ENCODE measurements at places on chromosomes 1 and 21.

DNA sequence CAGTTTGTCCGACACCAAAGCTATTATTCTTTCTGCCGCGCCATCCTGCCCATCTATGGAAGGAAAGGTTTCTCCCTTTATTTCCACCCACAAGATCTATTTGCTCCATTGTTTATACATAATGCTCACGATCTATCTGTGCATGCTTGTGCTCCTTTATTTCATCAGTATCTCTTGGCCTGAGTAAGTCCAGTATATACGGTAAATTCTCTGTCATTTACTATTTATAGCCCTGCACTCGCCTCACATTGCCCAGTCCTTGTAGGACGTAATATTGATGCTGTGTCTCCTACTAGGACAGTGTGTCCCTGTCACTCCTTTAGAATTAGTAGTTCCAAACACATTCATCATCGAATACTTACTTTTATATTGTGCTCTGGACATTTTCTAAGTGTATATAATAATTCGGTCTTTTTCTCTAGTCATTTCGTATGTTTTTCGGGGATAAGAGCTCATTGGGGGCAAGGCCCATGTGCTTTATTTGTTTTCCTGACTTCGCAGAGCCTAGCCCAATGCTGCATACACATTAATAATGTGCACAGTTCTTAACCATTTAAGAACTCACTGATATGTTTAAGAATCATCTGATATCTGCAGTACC lies 3.1 kb upstream of the NID1 start:
- no peak for DNase-seq

GRCh38 chr1:226702957-226703831 lies 35.9 kb downstream of the ITPKB start:
- peak; percentile 78 for DNase-seq

- DNase-seq: no peak
Measured at GRCh38 chr1:171616586-171616985, 5.5 kb upstream of the MYOCOS start.

GRCh38 chr21:31078796-31079195 lies 40.5 kb upstream of the KRTAP19-8 start:
- DNase-seq: no peak
